Stimulated activated CD4-positive, alpha-beta T cell treated with anti-CD3 and anti-CD28 coated beads, Interleukin-12 subunit alpha, Interleukin-12 subunit beta, amount 100 ng/mL, for 48 hours (primary cell): ENCODE measurements at places on chromosomes 5 and 9.
A peak's percentile ranks its signal among the peaks of the same experiment; 100 is the strongest.

DNA sequence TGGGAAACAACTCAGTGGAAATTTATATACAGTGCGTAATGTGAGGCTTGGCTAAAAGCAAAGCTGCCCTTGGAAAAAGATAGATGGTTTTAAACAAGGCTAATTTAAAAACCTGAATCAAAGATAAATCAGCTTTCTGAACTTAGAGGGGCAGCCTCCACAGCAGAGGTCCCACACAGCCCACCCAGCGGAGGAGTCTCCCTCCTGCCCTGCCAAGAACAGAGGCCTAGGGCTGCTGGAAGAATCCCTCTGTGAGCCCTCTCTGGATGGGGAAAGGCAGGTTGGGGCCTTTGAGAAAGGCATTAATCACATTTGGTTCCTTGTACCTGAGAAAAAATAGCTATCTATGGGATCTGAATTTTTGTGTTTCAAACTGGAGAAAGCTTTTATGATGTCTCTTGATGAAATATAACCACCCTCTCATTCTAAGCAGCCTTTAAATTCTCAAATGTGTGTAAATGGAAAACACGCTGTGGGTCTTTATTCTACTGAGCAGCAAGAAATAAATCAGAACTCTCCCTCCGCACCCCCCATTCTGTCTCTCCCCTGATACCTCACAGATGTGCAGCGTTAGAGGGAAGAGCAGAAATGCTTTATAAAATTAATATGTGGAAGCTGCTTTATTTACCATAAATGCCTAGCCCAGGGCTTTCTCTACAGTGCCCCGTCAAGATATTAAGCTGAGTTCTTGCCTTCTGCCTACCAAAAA is 329.2 kb downstream of the EFNA5 start:
- DNase-seq, result no peak

DNA sequence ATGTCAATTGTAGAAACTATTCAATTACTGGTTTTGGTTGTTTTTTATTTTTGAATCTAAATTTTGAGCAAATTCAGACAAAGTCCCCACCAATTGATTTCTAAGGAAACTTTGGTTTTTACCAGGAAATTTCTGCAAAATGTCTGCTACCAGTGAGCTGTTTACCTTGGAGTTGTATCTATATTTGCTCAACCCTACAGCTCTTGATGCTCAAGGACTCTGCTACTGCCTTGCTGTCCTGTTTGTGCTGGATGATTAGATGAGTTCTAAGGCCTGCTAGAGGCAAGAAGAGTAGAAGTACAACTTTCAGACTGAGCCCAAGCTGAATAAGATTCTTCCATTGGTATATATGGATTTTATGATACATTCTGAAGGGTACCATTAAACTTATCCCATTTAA is 42.6 kb upstream of the KIF2A start:
- DNase-seq, result no peak

- DNase-seq, result no peak
Measured at GRCh38 chr5:8923526-8923925, 622.3 kb downstream of the SEMA5A start.

- DNase-seq, result no peak
Measured at GRCh38 chr5:124692324-124692723, 54.1 kb downstream of the ZNF608 start.

GRCh38 chr9:125883565-125884217 is 136.5 kb downstream of the PBX3 start:
- DNase-seq, result no peak

GRCh38 chr9:74951725-74952151 is 974 bp downstream of the C9orf40 start:
- DNase-seq, result peak; percentile 26

DNA sequence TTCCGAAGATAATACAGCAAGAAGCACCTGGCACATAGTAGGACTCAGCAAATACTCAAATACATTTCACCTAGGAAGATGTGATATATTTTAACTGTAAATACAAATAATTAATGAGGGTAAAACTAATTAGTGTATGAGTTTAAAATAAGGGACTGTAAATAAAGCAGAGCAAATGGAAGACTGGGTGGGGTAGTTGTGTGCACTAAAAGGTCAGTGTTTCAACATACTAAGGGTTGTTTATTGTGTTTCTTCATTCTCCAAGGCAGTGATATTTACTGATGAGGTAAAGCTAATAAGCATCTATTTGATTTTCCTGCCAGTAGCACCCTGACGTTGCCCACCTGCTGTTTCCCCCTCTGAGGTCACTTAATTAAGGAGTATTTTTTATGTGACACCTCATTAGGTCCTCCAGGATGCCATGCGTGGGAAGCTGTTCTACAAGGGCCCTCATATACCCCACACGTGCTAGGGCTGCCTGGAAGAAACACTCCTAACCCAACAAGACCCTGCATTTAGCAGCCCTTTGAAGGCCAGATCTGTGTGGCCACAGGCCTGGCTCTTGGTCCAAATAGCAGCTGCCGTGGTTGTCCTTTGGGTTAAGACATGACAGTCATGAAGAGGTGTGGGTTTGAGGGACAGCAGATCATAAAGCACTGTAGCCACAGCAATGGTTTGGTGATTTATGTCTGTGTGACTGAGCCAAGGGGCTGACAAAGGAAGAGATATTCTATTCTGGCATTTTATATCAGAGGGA is 97.5 kb upstream of the RPS23 start:
- no peak for DNase-seq

DNA sequence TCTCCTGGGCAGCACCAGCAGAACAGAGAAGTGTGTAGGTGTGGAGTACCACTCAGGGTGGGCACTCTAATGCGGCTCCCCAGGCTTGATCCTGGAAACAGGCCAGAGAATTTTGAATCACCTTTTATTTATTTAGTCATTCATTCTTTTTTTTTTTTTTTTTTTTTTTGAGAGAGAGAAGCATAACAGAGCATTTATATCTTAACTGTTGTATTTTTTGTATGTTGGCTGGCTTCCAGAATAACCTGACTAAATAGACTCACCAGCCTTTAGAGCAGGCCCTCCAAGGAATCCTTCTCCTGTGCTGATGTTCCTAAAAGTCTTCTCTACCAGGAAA is 153.4 kb downstream of the PIK3R1 start:
- no peak for DNase-seq

GRCh38 chr5:128778474-128778873 is 186.8 kb upstream of the SLC27A6 start:
- DNase-seq, result no peak

- no peak for DNase-seq
Measured at GRCh38 chr9:2320114-2320513, 301.5 kb upstream of the VLDLR start.

GRCh38 chr9:126085170-126085569 is 241.5 kb upstream of the MVB12B start:
- no peak for DNase-seq

DNA sequence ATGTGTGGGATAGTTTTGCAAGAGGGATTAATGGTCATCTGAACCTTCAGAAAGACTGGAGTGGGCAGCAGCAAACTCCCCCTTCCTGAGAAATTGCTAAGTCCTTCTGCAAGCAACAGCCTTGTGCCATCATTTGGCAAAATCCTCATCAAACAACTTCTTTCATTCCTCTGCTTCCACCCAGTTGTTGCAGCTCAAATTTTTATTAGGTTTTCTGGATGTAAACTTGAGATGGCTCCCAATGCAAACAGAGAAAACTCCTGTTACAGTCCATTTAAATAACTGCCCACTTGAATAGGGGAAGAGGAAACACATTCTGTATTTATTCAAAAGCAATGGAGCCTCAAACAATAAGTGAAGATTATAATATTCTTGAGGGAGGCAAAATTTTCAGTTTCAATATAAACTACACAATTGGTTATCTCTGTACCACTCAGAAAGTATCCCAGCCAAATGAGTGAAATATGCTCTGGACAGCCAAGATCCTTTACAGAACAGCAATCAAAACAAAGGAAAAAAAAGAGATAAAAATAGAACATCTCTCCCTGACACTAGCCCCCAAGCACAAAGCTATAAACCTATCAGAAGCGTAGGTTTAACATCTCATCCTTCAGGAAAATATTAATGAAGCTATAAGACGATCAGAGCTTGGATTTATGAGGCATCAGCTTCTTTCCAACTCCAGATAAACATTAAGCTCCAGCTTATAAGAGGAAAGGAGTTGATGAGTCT is 17.3 kb upstream of the DAP start:
- no peak for DNase-seq

GRCh38 chr9:12464910-12465512 is 228.2 kb upstream of the TYRP1 start:
- no peak for DNase-seq

GRCh38 chr5:124370601-124371000 is 375.8 kb downstream of the ZNF608 start:
- no peak for DNase-seq

- DNase-seq, result no peak
Measured at GRCh38 chr5:53201746-53202145, 92.2 kb upstream of the MOCS2 start.

GRCh38 chr5:163433271-163433670 is 4.1 kb upstream of the CCNG1 start:
- no peak for DNase-seq

DNA sequence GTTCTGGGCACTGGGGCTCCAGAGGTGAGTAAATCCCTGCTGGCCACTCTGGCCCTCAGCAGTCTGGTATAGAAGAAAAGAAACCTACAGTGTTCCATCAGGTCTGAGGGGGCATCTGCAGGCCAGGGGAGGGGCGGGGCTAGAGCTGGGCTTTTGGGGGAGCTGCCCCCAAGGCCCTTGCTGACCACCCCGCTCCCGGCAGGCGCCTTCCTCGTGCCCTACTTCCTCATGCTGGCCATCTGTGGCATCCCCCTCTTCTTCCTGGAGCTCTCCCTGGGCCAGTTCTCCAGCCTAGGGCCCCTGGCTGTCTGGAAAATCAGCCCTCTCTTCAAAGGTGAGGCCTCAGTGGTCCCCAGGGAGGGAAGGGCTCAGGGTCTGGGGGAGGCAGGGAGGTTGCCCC is 6.7 kb downstream of the SLC6A7 start:
- no peak for DNase-seq

- no peak for DNase-seq
Measured at GRCh38 chr5:140143521-140144258, 18.0 kb downstream of the IGIP start.

GRCh38 chr9:32359452-32359851 is 25.0 kb upstream of the ACO1 start:
- DNase-seq, result no peak

DNA sequence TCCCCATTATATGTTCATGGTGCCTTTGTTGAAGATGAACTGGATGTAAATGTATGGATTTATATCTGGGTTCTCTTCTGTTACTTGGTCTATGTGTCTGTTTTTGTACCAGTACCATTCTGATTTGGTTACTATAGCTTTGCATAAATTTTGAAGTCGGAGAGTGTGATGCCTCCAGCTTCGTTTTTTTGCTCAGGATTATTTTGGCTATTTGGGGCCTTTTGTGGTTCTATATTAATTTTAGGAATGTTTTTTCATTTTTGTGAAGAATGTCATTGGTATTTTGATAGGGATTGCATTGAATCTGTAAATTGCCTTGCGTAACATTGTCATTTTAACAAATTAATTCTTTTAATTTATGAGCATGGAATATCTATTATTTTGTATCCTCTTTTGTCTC is 36.6 kb upstream of the ZNF366 start:
- no peak for DNase-seq

DNA sequence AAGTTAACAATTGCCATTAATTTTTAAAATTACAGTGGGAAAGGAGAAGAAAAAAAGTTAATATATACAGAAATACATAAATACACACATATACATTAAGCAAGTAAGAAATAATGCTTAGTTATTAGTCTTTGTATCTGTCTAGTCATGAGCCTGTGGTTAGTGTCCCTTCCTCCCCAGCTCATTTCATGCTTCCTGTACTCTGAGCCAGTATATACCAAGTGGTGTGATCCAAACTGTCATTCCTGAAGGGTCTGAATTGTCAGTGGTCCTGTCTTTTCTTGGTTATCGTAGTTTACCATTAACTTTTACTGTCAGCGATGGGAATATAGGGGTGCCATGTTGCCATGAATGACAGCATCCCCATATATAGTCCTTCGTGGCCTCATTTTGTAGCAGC is 24.2 kb upstream of the STOM start:
- no peak for DNase-seq
